ENCODE measurements at places on chromosomes 3 and 15. TPM values are rescaled to one million over a fixed set of nuclear protein-coding genes. Genes with fewer than 3 reads are reported as not detected.

Gene LRRC2
- 0.30 TPM for total RNA-seq

Gene PLOD2
- total RNA-seq: 0.53 TPM

DNA sequence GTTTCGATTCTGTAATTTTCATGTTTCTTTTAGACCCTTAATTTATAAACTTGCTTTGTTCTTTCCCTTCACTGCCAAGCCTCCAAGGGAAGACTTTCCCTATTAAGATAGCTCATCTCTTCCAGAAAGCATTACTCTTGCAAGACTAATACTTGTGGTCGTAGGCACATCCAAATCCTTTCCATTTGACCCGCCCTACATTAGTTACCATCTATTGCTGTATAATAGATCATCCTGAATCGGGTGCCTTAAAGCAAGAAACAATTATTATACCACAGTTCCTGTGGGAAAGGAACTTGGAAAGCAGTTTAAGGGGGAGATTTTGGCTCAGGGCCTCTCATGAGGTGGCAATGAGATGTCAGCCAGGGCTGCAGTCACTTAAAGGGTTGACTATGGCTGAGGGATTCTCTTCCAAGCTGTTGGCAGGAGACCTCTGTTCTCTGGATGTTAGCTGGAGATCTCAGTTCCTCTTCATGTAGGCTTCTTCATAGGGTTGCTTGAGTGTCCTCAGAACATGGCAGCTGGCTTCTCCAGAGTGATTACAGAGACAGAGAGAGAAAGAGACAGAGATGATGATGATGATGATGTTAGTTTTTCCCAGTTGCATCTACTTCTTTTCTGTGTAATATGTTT, 570.4 kb upstream of the TGFBR2 start:
- H3K27ac ChIP-seq: no peak overlapping the region
- no peak for DNase-seq
- H3K4me1 ChIP-seq: no peaks in the 10 kb centered on the region
- no peak overlapping the region for H3K4me3 ChIP-seq

DNA sequence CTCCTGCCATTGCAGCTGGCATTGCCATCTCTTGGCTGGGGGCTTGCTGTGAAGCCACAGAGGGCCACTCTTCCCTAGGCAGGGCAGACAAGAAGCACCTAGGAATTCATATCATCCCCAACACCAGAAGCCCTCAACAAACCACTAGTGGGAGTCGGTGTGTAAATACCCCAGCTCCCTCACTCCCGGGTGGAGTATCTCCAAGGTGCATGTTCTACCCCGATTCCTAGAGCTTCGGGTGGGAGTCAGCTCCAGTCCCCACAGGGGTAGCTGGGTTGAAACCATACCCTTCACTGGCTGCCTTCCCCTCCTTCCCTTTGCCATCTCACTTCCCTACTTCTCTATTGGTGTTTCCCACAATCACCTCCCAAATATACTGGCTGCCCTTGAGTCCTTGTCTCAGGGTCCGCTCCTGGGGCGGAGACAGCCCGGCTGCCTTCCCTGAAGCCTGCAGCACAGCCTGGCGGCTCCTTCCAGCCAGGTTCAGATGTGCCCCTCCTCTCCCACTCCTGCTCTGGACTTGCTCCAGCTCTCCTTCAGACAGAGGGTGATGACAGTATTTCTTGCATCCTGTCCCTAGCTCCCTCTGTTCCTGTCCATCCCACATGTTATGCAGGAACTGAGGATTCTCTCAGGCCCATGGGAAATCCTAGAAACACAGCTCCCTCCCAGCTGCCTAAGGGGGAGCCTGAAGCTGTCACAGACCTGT, 33.3 kb downstream of the FAM3D start:
- H3K27ac ChIP-seq: no peak overlapping the region
- H3K4me3 ChIP-seq: no peak overlapping the region
- no peak for DNase-seq
- peaks cover 4% of the 10 kb centered on the region for H3K4me1 ChIP-seq
- peaks cover 33% of the 10 kb centered on the region for H3K27me3 ChIP-seq
- no peaks in the 10 kb centered on the region for H3K36me3 ChIP-seq

DNA sequence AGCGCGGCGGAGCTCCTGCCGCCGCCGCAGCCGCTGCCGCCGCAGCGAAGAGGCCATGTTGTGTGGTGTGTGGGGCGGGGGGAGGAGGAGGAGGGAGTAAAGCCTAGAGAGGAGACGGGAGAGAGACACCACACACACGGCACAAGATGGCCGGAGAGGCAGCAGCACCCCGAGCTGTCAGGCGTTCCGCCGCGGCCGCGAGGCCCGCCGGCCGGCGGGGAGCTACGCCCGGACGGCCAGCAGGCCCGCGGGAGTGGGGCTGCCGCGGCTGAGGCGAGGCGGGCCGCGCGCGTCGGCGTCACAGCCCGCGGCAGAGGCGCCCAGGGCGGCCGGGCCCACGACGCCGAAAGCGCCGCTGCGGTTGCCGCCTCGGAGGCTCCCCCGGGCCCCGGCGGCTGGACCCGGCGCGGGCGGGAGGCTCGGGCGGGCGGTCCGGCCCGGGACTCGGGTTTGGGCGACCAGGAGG, 17.4 kb upstream of the CHD2 start:
- no peaks in the 10 kb centered on the region for H3K36me3 ChIP-seq
- H3K4me3 ChIP-seq: peak overlapping the region; percentile 70
- no peak for DNase-seq
- H3K4me1 ChIP-seq: peaks cover 54% of the 10 kb centered on the region
- H3K27me3 ChIP-seq: no peaks in the 10 kb centered on the region

All from T-cell (primary cell).